ENCODE measurements at places on chromosomes 12 and 14.

DNA sequence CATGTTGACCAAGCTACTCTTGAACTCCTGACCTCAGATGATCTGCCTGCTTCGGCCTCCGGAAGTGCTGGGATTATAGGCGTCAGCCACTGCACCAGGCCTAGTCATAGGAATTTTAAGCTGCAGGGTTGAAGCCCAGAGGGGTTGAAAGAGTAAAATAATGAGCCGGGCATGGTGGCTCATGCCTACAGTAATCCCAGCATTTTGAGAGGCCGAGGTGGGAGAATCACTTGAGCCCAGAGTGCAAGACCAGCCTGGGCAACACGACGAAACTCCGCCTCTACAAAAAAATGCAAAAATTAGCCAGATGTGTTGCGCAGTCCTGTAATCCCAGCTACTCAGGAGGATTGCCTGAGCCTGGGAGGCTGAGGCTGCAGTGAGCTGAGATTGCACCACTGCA lies 69.6 kb downstream of the GALNT8 start:
- DNase-seq: no peak

DNA sequence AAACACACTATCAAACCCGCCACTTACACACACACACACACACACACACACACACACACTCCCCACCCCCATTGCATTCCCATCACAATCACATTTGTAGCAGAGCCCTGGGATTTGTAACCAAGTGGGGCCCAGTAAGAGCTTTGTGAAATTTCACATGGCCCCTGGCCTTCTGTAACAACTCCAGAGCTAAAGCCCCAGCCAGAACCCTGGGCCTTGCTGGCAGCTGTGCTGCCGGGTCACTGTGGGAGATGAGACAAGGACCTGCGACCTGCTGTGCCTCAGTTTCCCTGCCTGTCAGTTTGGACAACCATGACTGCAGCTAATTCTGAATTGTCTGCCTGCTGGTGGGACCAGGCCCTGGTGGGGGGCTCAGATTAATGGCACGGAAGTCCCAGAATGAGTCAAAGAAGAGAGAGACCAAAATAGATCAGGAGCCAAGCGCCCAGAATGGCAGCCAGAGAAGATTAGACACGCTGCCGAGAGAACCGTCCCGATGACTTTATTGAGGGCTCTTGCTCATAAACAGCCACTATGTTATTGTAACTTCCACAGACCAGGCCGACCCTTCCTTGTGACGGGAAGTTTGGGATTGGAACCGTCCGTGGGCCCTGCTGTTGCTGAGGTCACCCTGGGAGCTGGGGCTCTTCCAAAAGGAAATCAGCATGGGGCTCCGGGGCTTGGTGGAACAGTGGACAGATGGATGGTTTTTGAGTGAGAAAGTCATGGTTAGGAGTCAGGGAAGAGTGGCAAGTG lies 123.1 kb downstream of the ZFP36L1 start:
- no peak for DNase-seq

- no peak for DNase-seq
Measured at GRCh38 chr12:102708108-102708507, 208.9 kb downstream of the PAH start.

DNA sequence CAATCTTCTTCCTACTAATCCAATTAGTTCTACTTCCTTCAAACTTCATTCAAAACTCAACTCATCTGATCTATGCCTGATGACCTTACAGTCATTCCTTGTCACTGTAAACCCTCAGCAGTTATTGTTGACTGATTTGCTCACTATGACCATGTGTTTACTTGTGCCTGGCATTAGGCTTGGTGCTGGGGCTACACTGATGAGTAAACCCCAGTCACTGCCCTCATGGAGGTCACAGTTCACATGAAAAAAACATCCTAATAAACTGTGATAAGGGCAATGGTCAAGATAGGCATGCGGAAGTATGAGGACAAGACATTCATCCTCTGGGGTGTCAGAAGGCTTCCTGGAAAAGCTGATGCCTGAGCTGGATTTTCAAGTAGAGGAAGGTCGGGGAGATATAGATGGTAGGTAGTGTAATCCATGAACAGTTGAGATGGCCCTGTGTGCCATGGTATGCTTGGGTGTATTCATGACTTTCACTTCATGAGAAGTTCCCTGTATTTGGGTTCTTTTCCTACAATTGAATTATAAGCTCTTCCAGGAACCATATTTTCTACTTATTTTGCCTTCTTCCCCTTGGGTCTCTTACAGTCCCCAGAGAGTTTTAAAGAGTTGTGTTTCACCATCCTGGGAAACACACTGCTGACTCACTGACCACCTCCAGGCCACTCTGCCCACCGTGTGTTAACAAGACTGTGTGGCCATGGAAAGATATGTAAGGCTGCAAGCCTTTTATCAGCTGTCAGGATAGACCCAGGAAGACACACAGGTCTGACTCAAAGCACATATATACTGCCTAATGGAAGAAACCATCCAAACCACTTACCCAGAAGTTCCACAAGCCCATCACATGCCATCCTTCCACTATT lies 38.7 kb upstream of the DUSP6 start:
- no peak for DNase-seq

GRCh38 chr12:12216349-12217017 lies 50.4 kb downstream of the LRP6 start:
- DNase-seq: no peak

DNA sequence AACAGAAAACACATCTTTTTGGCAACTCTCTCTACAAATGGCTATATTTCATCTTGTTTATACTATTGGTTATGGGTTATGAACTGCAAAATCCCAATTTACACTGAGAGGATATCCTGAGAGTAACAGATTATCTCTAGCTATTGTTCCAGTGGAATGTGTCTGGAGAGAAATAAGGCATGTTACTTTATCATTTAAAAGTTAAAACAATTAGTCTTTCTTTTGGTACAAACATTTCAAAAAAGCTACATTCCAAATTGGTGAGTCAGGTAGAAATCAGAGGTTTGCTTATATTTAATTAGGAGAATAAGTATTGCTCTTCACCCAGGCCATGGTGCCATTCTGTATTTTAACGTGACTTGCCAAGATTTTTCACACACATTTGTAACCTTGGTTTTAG lies 411.6 kb downstream of the CCER1 start:
- DNase-seq: no peak

DNA sequence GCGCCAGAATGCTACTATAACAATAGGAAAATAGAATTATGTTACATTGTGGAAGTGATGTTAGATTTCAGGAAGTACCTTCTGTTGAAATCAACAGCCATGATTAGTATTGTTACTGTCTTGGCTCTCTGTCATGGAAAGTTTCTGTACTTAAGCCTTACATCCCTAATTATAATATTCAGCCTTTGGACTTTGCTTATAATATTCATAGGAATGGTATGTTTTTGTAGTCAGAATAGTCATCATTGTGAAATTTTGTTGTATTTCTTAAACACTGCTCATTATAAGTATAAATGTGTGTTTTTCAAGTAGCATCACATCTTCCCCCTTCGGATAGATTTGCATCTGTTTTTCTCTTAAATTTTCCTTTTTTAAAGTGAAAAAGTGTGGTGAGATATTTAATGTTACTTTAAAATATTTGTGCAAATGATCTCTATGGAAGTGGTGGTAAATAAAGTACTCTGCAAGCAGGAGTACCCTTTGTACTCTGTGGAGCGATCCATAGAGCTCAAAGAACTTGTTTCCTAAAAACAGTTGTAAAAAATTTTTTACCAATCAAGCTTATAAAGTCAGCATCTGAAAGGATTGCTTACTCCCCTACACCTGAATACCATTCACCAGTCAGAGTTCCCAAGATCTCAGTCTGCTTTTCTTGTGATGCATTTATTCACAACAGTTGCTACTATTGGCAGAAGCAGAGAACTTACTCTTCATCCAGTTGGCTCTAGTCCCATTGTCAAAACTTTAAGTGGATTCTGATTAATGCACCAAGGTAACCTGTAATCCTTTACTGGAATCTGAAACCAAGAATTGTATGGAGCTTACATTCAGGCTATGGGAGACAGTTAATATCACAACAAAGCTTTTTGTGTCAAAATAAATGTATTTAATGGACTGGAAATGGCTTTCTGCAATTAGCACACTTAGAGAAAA lies 87.8 kb downstream of the RIC8B start:
- no peak for DNase-seq
